ENCODE measurements at places on chromosomes 5 and 9. TPM values are rescaled to one million over a fixed set of nuclear protein-coding genes. Genes with fewer than 3 reads are reported as not detected.

GRCh38 chr5:5616247-5616895 is 193.9 kb downstream of the ICE1 start:
- DNase-seq: no peak

The ORM2 gene
- total RNA-seq: not detected

DNA sequence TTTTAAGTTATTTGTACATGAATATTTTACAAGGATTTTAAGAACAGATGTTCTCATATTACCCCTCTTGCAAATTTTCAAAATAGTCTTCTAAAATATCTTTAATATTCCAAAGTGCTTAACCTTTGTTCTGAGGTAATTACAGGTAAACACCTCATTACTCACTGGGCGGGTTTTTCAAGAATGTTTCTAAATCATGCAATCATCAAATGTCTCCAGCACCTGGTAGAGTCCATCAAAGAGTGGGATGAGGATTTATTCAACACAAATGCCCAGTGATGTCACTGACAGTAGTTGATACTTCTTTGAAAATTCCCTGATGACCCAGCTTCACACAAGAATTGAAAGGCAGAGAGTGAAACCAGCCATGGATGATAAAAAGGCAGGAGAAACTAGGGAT is 114.4 kb downstream of the SEC61B start:
- DNase-seq: no peak

GRCh38 chr5:313265-313664 is 8.2 kb upstream of the AHRR start:
- no peak for DNase-seq

The ABLIM3 gene
- total RNA-seq: 28.2 TPM

DNA sequence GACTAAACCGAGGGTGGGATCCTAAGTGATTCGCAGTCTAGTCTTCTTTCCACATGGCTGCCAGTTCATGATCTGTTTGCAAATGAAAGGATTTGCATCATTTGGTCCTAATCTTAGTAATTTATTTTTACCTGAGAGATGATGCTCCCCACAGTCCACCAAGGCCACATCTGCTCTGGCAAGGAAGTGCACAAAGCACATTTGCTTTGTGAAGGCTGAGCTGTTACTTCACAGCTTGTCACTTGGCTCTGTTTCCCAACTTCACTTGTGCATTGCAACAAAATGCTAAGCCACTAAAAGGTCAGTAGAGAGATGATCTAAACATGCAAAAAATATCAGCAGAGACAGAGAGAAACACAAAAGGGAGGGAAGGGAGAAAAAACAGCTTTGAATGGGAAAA is 128.5 kb upstream of the VLDLR start:
- no peak for DNase-seq

- no peak for DNase-seq
Measured at GRCh38 chr9:306907-307306, 92.2 kb downstream of the DOCK8 start.

The FAM169A gene
- total RNA-seq: 0.16 TPM

DNA sequence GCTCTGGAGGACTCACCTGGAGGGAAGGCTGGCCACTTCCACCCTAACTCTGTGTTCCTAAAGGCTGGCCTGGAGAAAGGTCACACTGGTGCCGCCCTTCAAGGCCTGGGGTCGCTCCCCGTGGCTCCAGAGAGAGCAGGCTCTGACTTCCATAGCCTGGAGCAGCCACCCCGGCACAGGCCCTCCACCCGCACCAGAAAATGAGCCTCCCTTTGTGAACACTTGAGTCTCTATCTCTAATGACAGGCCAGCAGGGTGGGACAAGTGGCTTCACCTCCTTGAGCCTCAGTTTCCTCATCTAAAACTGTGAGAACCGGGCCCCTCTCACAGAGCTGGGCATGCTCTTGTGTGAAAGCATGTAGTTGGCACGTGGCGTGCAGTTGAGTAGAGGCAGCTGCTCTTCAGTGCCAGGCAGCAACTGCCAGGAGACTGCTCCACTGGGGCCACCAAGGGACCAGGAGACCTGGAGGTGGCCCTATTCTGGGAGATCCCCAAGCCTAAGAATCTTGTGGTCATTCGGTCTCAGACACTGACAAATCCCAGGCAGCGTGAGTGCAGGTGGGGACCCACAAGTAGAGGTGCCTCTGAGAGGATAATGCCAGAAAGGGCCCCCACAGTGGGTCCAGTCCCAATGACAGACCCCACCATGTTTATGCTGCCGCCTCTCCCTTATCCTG is 56.7 kb upstream of the GARNL3 start:
- DNase-seq: no peak

The PPP2R2B gene
- not detected for total RNA-seq

GRCh38 chr5:142796492-142797109 is 26.4 kb downstream of the ARHGAP26 start:
- no peak for DNase-seq

The COL15A1 gene
- total RNA-seq: 0.68 TPM

The FOXD4 gene
- 0.18 TPM for total RNA-seq

DNA sequence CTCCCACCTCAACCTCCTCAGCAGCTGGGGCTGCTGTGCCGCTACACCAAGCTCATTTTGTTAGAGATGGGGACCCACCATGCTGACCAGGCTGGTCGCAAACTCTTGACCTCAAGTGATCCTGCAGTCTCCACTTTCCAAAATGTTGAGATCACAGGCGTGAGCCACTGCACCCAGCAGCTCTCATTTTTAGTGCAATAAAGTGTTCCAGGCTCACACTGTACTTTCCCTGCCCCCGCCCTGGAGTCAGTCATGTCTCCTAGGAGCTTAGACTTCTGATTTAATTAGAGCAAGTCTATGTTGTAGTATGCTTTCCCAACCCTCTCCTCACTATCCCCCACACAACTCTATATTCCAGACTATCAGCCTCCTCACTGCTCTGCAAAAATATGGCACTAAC is 238.0 kb upstream of the ACTBL2 start:
- no peak for DNase-seq

DNA sequence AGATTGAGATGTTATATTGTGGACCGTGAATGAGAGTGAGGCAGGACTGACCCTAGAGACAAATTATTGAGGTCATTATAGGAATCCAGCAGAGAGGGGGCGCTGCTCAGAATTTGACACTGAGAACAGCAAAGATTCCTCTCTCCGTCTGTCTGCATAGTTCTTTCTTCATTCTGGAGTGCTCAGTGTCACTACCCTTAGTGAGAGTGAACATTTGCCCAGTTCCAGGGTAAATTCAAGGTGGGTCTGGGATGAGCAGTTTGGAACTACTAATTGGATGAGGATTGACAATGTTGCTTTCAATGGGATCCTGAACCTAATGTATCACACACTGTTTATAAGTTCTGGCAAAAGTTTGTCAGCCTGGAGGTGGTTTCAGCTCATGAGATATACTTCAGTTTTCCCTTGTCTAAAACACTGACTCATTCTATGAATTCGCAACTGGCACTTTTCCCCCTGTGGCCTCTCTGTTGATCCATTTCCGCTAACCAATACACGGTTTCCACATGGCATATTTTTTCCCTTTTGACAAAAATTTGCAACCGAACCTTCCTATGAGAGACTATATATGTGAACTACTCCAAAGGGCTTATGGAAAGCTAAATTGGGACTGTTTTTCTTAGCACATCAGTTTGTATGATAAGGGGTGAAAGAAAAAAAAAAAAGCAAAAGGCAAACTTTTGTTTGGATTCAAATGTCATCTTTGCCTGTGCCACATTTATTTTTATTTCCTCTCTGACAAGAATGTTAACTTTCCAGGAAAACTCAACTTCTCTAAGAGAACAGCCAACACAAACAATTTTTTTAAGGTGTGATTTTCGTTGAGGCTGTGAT is 1240.7 kb upstream of the WWC1 start:
- DNase-seq: no peak

DNA sequence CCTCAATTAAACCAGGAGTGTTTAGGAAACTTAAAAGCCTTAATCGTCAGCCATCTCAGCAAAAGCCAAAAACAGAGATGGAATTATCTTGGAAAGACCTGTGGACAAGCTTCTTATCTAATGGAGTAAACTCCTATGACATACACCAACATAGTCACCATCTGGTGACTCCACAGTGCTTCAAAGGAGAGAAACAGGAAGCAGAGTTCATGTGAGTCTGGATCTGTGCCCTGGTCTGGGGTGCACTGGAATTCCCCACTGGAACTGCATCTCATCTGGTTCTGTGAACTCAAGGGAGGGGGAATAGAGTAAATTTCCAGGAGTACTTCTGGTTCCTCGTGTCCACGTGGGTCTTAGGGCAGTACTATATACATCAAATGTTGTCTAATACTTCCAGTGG is 36.3 kb upstream of the KCNN2 start:
- peak; percentile 4 for DNase-seq

DNA sequence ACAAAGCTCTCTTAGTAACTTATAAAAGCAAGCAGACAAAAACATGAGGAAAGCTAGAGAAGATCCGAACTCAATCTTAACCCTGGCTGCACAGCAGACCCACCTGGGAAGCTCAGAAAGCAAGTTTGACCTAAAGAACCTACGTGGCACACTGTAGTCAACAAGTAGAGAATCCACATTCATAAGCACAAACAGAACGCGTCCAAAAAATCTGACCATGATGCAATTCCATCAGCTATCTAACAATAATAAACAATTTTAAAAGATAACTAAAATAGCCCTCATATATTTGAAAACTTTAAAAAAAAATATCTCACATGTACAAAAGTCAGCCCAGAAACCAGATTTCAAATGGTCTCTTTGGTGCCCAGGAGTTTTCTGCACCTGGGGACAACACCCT is 4.6 kb downstream of the LMAN2 start:
- DNase-seq: no peak

GRCh38 chr9:94700445-94700844 is 26.1 kb upstream of the AOPEP start:
- peak; percentile 37 for DNase-seq

The ERCC6L2 gene
- total RNA-seq: 24.8 TPM

- DNase-seq: peak; percentile 45
Measured at GRCh38 chr5:103433211-103433610, 129.4 kb downstream of the NUDT12 start.

The NUTM2G gene
- total RNA-seq: not detected

The PRLR gene
- total RNA-seq: 1.7 TPM

GRCh38 chr9:136316271-136316751 is 11.0 kb upstream of the GPSM1 start:
- DNase-seq: no peak

- DNase-seq: no peak
Measured at GRCh38 chr9:92293075-92293354, 482 bp downstream of the IARS1 start.

The CARTPT gene
- not detected for total RNA-seq

DNA sequence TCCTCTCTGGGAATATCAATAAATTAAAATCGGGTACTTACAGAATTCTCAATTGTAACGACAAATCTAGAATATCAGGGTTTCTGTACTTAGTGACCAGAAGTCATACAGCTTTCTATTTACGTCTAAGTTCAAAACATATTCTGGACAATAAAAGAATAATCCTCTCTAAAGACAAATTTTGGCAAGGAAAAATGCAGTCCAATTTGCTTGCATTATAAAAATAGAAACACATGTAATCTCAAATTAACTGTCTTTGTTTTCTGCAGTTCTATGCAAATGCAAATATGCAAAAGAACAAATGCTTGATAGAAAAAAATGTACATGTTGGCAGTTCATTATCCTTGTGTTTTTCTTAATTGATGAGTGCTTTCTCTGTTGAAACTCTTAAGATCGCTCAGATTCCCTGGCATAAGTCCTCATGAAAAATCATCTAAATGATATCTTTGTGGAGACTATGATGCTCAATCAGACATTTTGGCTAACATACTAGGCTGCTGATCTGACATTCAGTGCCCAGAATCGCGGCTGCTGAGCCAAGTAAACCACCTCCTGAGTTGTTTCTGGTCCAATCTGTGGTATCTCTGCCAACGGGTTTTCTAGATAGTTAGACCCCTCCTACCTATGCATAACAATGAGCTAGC is 990.1 kb upstream of the C9orf72 start:
- no peak for DNase-seq

DNA sequence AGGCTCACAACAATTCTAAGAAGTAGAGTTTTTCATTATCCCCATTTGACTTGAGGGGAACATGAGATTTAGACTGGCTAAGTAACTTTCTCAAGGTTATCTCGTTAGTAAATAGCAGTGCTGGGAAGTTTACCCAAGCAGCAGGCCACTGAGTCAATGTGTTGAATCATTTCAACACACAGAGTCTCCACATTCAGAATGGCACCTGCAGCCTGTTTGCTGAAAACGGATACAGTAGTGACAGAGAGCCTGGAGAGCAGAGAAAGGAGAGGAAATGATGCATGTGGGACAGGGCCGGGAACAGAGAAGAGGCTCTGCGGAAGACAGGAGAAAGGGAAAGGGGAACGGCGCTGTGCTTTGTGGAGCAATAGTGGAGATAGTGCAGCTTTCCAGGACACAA is 33.5 kb upstream of the ZSWIM6 start:
- DNase-seq: no peak

DNA sequence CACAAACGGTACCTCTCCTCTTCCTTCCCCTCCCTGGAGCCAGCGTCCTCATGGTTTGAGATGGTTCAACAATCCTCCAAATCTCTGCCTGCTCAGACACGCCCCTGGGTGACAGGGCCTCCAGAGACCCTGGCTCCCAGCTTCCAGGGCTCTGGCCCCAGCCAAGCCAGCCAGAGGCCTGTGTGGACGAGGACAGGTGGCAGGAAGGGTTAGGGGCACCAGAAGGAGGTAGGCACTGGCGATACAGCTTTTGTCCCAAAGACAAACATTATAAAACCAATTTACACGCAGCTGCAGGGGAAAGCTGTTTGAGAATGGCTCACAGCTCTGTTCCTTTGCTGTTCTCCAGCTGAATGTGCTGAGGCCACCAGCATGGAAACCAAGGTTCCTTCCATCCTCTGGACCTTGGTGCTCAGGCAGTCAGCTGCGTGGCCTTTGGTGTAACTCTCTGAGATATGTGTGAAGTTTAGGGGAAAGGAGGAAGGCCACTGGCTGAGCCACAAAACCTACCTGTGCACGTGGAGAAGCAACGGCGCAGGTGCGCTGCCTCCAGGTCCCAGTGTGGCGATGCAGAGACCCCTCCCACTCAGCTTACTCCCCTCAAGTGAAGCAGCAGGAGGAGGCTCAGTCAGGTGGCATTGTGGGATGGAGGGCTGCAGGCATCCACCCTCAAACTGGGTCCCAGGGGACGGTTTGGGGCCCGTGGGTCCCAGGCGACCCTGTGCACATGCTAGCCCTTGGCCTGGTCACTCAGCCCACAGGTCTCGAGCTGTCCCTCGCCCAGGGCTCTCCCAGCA is 4.3 kb upstream of the QRFP start:
- no peak for DNase-seq

The PLK2 gene
- 47.5 TPM for total RNA-seq

DNA sequence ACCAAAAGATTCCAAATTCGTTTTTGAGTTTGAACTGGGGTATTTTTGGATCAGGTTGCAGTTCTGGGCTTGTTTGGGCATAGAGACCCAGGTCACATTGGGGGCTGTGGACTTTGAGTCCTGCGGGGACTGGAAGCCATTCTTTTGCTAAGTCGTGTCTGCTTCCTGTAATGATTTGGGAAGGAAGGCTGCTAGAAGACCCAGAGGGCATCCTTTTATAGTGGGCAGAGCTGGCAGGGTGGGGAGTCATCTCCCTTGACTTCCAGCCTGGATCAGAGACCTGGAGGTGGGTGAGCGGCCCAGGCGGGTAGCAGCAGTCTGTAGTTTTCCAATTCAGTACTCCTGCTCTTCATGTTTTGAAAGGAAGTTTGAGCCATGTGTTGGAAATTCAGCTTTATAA is 11.3 kb downstream of the ZNF618 start:
- DNase-seq: no peak

Data from HFFc6 (cell line).